Jurkat, Clone E6-1 (cell line): ENCODE measurements at places on chromosomes 5 and 9.
A peak's percentile ranks its signal among the peaks of the same experiment; 100 is the strongest.

- DNase-seq: no peak
Measured at GRCh38 chr5:14929293-14930065, 57.9 kb upstream of the ANKH start.

- DNase-seq: peak; percentile 71
Measured at GRCh38 chr9:123640792-123641222, 284.8 kb downstream of the CRB2 start.

DNA sequence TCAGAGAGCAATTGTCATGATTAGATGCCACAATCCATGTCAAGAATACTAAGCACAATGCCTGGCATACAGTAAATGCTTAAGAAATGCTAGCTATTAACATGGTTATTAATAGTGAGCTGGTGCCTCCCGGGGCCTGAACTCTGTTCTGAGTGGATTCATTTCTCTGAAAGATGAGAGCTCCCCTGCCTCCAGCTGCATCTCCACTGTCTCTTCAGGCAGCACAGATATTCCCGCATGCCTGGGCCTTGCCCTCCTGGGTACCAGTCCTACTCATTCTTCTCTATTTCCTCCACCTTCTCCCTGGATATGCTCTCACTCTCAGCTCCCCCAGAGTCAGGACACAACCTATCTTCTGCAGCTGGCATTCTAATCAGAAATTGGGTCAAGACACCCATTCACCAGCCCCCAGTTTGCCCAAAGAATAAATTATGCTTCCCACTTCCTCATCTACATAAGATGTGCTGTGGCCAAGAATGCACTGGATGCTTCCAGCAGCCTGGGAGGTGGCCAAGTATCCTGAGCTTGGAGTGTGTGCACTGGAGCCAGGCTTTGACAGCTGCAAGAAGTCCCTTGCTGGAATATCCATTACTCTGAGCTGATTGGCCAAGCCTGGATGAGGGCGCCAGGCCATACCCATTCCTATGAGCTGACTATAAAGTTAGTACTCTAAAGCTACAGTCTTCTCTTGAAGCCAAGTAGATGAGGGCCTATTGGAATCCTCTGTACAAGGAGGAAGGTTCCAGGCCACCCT, 669.0 kb downstream of the ACTL7B start:
- DNase-seq: no peak

DNA sequence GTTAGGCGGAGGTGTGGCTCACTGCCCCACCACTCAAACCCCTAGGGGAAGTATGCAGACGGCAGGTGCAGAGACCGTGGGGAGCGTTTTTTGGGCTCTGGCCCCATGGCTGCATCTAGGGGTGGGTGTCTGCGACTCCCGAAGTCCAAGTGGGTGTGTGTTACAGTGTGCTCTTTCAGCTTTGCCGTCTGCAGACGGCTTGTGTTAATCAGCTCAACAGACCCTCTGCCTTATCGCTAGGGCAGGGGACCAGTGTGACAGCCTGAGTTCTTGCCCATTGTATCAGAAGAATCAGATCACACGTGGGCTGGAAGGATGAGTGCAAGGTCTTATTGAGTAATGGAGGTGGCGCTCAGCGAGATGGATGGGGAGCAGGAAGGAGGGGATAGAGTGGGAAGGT, 162.8 kb downstream of the ENC1 start:
- DNase-seq: no peak

- peak; percentile 11 for DNase-seq
Measured at GRCh38 chr9:101028346-101029314, at the start of gene PLPPR1. Gene PLPPR1, plus strand, starts transcription at chr9:101028727.

DNA sequence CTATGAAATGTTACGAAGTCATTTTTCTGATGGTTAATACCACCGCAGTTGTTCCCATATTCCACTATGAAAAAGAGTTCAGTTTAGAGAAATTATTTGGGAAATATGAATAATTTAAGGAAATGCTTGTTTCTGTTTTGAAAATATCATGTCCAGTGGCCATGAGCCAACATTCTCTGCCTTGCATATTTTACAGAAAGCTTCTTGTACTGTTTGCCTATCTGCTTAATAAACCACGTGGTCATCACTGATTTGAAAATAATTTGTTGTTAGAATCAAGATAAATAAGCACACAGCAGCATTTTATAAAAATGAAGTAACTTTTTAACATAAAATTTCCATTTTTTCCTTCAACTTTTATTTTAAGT, 381.5 kb upstream of the CDH18 start:
- DNase-seq: no peak

GRCh38 chr5:126969548-126969947, 60.8 kb downstream of the MARCHF3 start:
- peak; percentile 33 for DNase-seq

- DNase-seq: no peak
Measured at GRCh38 chr9:116940614-116941215, 253.6 kb downstream of the TRIM32 start.

GRCh38 chr9:6243746-6244145, 28.1 kb downstream of the IL33 start:
- no peak for DNase-seq

DNA sequence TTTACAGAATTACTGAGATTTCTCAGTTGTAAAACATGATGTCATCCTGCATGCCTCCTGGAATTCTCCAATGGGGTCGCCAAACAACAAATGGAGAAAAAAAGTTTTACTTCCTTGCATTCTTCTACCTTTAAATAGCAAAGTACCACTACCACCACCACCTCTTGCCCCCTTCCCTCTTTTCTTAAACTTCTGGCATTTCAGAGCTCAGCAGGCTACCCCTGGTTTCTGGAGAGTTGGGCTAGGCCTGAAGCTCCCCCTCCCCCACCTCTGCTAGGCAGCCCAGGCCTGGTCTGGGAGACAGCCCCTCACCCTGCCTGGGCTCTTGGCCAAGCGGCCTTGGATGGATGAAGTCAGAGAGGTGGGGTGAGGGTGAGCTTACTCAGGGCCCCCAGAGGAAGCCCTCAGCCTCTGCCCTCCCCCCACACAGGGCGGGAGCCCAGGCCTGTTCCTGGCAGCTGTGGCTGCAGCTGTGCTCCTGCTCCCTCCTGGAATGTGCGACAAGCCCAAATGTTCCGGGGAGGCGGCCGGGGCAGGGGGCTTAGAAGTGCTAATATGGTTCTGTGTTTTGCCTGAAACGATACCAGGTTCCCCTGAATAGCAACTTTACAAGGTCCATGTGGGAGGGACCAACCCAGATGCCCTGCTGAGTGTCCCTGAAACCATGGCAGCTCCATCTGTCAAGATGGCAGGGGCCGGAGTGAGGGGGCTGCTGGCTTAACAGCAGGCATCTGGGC, 6.0 kb upstream of the CCIN start:
- DNase-seq: no peak

DNA sequence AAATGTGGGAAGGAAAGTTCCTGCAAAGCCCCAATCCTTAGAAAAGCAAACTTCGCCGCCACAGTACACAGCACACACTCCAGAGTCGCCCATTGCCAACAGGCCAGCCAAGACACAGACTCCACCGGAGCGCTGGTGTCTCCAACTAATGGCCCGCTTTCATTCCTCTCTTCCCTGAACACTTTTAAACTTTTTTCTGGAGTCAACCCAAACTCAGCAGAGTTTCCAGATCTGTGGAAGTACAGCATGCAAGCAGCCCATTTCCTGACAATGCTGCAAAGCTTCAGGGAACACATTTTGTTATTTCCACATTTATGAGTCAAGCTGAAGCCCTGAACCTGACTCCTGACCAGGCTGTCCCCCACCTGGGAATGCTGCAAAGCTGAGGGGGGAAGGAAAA, 351.9 kb downstream of the NFIB start:
- no peak for DNase-seq

GRCh38 chr5:65104831-65105230, 336.1 kb downstream of the CWC27 start:
- no peak for DNase-seq

DNA sequence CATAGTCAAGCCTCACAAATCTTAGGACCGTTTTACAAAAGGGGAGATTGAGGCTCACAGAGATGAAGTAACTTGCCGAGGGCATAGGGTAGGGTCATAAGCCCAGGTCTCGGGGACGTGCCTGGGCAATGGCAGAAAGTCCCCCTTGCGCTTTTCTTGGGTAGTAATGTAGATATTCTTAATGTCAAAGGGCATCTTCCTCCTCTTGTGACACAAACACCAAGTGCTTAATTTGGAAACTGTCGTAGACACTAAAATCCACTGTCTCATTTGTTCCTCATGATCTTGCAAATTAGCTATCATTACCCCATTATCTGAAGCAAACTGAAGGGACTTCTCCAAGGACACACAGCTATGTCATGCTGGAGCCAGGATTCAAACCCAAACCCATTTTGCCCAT, 180.8 kb downstream of the GAS1 start:
- DNase-seq: no peak

- DNase-seq: no peak
Measured at GRCh38 chr5:173454736-173455598, 126.8 kb upstream of the STC2 start.
